ENCODE measurements at places on chromosomes 3 and 15. TPM values are rescaled to one million over a fixed set of nuclear protein-coding genes. Genes with fewer than 3 reads are reported as not detected.

Gene ARGFX
- not detected for total RNA-seq

Gene DNAH12
- 0.04 TPM for total RNA-seq

Gene KPNA4
- 32.9 TPM for total RNA-seq

Gene NLGN1
- total RNA-seq: not detected

Gene LIPC
- 0.98 TPM for total RNA-seq

Gene ZNF660
- total RNA-seq: 1.1 TPM

Gene EDC3
- total RNA-seq: 48.6 TPM

Gene ARL8B
- 39.7 TPM for total RNA-seq

Gene HRG
- total RNA-seq: not detected

Gene LIPH
- not detected for total RNA-seq

Gene ATP10A
- 44.6 TPM for total RNA-seq
